Esophagus mucosa (tissue), 1 donor: ENCODE measurements at places on chromosomes 4 and X. TPM values are rescaled to one million over a fixed set of nuclear protein-coding genes. Genes with fewer than 3 reads are reported as not detected.

DNA sequence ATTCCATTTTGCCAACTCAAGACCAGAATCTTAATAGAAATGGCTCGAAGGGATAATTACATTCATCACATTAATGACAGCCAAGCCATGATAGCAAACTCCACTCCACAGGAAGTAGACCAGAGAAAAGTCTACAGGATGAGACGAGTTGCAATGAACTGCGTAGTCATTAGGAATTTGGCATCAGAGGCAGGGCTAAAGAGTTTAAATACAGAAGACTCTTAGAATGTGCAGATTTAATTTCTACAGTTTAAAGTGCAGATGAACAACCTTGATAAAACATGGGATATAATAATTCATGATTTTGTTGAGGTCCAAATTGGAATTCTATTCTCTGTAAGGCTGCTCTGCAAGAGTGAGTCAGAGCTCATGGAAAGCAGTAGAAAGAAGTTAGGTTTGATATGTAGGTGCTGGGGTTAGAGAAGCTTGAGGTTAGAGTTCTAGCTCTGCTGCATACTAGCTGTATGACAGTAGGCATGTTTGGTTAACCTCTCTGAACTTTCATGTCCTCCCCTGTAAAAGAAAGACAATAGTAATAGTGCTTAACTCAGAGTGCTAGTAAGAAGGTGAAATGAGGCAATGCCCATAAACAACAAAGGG, 32.2 kb downstream of the LNX1 start:
- ATAC-seq, result peak; percentile 64

DNA sequence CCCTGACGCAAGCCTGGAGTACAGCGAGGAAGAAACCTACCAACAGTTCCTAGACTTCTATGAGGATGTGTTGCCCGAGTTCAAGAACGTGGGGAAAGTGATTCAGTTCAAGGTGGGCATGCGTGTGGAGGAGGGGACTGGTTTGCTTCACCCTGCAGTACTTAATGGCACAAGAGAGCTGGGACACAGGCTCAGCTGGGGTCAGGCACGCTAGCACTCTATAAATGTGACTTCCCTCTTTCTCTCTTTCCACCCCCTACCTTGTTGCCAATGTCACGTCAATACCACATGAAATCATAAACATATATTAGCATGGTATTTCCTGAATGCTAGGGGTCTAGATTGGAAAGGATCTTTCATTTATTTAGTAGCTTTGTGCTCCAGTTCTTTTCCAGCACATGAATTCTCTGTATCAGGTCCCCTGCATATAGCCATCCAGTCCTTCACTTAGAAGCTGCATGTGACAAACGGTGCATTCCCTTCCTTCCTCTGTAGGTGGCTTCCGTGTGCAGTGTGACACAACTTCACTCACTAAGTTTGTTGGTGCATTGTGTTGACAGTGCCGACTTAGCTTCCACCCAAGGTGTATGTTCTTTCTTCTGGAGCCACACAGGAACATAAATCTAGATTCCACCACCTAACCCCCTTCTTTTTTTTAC, 25.6 kb downstream of the ZRSR2 start:
- ATAC-seq, result peak; percentile 73

- no peak for ATAC-seq
These were observed 64.8 kb downstream of the HPGD start for GRCh38 chr4:174457468-174457867.

- no peak for ATAC-seq
These were observed 32.2 kb upstream of the ARMCX2 start for GRCh38 chrX:101691835-101692234.

GRCh38 chr4:131531087-131531486, 1618.0 kb upstream of the PCDH10 start:
- ATAC-seq, result no peak

DNA sequence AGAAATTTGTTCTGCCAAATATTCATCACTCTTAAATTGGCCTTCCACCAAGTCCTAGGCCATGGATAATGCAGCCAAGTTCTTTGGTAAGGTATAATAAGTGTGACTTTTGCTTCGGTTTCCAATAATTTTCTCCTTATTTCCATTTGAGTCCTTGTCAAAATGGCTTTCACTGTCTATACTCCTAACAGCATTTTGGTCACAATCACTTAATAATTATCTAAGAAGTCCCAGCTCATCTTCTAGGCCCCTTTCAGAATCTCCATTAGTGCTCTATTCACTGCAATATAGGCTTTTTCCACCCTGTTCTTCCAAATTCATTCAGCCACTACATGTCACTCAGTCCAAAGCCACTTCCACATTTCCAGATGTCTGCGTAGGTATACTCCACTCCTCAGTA, 51.0 kb upstream of the SPIN4 start:
- no peak for ATAC-seq

DNA sequence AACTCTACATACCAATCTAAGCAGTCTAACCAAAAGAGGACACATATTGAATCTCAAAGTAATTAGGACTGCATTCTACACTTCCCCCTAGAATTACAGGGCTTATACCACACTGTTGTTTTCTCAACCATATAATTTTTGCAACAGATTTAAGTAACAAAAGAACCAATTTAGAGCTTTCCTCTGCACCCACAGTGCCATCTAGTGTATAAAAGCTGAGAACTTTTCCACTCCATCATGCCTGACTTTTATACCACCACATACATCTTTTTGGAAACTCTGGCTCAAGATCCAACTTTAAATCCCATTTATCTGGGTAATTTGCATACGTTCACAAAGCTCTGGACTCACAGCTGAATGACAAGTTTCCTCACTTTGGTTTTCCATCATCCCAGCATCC, 99.5 kb downstream of the EFHC2 start:
- ATAC-seq, result no peak

DNA sequence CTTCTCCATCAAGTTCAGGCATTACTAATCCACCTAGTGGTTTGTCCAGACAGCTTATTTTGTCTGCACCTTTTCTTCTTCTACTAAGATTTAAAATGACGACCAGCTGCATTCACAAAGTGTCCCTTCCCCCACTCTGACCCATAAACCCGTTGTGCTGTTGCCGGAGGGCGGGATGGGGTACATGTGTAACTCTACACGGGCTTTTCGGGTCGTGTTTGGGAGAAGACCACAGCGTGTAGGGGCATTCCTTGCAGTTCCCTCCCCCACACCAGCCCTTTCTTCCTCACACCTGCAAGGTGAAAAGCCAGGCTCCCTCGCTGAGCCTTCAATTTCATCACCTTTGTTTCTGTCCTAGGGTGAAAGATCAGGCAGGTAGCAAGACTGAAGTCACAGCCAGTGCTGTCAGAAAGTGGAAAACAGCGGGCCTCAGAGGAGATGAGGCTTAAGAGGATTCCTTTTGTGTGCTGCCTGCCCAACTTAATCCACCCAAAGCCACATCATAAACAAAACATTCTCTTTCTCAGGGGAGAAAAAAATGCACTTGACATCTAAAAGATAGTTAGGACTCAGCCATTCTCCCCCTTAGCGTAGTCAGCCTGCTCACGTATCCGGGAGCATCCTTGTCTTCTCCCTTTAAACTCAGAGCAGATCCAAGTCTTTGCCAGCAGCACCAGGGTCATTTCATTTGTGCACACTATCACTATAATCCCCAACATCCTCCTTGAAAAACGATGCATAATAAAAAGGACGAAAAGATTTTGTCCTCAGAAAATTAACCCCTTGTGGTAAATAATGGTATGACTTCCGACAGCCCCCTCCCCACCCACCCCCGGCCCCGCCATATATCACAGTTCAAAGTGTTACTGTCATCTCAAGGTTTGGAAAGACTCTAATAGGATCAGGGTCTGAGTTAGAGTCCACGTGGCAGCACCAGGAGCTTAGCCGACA, 599.0 kb downstream of the RAB28 start:
- ATAC-seq, result no peak

- ATAC-seq, result peak; percentile 31
These were observed 201.0 kb upstream of the MAMLD1 start for GRCh38 chrX:150162141-150162540.

DNA sequence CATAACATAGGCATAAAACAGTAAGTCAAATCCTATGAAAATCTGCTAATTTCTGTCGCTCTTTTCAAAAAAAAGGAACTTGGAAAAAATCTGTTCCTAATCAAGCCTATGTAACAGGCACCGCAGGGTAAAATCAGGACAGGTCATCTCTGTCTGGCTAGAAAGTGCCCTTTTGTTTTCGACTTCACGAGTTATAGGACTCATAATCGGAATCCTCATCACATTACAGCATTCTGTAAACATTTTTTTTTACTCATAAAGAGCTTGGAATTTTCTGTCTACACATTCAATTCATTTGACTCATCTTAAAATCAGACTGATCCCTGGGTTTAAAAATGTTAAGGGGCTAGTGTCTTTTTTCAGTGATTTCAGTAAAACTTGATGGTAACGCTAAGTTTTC, 181.7 kb upstream of the TBC1D9 start:
- no peak for ATAC-seq

- no peak for ATAC-seq
These were observed 196.9 kb upstream of the BANK1 start for GRCh38 chr4:101593666-101594065.

GRCh38 chr4:179607003-179607402, 2164.8 kb upstream of the AGA start:
- no peak for ATAC-seq

DNA sequence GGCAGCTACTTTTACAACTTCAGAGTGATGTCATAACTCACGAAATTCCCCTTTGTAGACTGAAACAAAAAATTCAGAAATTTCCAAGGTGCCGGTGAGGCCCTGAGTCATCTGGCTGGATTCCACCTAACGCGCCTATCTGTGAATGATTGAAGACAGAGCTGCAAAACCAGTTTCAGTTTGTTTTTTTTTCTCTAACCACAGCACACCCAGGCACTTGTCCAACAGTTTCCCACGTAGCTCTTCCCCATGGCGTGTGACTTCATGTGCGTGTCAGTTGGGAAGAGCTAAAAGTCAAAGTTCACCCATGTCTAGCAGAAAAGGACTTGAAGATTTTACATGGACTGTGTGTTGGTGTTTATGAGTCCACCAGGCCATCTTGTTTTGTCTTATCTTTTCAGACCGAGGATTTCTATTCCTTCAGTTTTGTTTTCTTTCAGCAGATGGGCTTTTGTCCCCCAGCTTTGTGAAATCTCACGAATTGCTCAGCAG, 16.4 kb downstream of the TCEANC start:
- peak; percentile 97 for ATAC-seq

- no peak for ATAC-seq
These were observed 27.0 kb upstream of the CD38 start for GRCh38 chr4:15751153-15751552.

DNA sequence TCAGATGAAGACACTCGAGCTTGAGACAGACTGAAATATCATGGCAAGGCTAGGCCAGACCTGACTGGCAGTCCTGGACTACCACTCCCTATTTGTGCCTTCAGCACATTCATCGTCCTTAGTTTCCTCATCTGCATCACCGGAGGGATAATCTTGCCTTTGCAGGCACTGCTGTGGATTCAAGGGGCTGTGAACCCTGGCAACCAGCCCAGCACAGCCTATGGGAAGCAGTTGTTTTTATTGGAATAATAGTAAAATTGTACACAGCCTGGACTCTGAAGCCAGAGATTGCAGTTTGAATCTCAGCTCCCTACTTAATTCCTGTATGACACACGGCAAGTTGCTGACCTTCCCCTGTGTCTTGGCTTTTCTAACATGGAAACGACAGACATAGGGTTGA, 161.0 kb downstream of the NSUN7 start:
- peak; percentile 40 for ATAC-seq

DNA sequence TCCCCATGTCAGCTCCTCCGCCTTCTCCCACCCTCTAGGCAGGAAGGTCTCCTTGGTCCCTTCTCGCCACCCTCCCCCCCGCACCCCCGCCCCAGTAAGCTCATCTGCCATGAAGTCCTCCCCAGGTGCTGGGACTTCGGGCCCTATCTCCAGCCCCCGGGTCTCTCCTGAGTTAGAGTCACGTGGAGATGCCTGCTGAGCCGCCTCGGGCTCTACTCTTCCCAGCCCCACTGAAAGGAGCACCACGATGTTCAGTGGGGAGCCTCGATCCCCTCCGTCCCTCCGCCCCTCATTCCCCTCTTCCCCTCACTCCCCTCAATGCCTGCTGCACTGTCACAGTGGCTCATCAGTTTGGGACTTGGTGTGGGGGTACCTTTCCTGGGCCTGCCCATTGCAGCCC, 3.9 kb downstream of the HTRA3 start:
- no peak for ATAC-seq

GRCh38 chr4:142404191-142404611, 441.9 kb downstream of the INPP4B start:
- ATAC-seq, result no peak

DNA sequence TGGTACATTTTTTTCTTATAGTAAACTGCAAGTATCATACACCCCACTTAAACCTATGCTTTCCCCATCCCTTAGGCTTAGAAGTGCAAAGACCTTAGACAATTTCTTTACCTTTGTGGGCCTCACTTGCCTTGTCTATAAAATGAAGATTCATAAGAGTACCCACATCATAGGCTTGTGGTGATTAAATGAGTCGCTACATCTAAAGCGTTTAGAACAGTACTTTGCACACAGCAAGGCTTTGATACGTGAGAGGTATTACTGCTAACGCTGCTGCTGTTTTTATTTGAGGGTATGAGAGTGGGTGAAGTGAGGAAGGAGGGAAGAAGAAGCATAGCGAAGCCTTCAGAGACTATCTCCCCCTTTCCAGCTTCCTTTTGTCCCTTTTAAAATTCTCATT, 87.8 kb upstream of the RPS6KA3 start:
- ATAC-seq, result no peak

GRCh38 chr4:68708566-68708965, 38.1 kb upstream of the UGT2B15 start:
- no peak for ATAC-seq

- ATAC-seq, result peak; percentile 97
These were observed 152.5 kb upstream of the SPRY1 start for GRCh38 chr4:123244137-123244536.

DNA sequence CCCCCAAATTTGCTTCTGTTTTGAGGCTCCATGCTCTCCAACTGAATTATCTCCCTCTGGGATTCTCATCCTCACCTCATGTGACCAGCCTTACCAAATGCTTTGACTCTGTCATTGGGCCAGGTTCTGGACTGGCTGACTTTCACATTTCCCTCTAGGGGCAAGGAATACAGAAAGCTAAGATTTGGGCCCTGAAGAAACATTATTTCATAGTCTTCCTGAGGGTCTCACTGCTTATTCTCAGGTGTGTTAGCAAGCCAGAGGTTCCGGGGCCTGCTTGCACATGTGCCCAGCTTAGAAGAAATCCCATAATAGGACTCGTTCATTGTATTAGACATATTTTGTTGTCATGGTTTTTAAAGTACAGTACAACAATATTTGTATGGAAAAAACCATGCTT, 62.6 kb upstream of the TEX13D start:
- ATAC-seq, result no peak

GRCh38 chr4:141705048-141705746, 68.8 kb downstream of the IL15 start:
- no peak for ATAC-seq

GAGE12J gene
- not detected for total RNA-seq

REPS2 gene
- total RNA-seq, result 0.88 TPM

SPANXN4 gene
- not detected for total RNA-seq

MAGEE2 gene
- total RNA-seq, result not detected

XIAP gene
- 45.2 TPM for total RNA-seq

JAKMIP1 gene
- total RNA-seq, result not detected

NUDT11 gene
- 0.96 TPM for total RNA-seq

SLC2A9 gene
- 21.5 TPM for total RNA-seq

LRPAP1 gene
- 64.6 TPM for total RNA-seq

PDGFRA gene
- 11.6 TPM for total RNA-seq

ADAMTS3 gene
- total RNA-seq, result 0.32 TPM
